ENCODE measurements at places on chromosomes 7 and 10.

DNA sequence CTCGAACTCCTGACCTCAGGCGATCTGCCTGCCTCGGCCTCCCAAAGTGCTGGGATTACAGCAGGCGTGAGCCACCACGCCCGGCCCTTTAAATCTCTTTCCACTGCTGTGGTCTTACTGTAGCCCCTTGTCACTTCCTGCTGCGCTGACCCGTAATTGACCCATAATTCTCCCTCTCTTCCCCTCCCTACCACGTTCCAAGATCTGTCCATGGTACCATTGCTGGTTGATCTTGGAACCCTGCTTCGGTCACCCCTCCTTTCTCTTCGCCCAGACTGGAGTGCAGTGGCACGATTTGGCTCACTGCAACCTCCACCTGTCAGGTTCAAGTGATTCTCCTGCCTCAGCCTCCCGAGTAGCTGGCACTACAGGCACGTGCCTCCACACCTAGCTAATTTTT lies 6.5 kb downstream of the POR start:
- no peak for DNase-seq

DNA sequence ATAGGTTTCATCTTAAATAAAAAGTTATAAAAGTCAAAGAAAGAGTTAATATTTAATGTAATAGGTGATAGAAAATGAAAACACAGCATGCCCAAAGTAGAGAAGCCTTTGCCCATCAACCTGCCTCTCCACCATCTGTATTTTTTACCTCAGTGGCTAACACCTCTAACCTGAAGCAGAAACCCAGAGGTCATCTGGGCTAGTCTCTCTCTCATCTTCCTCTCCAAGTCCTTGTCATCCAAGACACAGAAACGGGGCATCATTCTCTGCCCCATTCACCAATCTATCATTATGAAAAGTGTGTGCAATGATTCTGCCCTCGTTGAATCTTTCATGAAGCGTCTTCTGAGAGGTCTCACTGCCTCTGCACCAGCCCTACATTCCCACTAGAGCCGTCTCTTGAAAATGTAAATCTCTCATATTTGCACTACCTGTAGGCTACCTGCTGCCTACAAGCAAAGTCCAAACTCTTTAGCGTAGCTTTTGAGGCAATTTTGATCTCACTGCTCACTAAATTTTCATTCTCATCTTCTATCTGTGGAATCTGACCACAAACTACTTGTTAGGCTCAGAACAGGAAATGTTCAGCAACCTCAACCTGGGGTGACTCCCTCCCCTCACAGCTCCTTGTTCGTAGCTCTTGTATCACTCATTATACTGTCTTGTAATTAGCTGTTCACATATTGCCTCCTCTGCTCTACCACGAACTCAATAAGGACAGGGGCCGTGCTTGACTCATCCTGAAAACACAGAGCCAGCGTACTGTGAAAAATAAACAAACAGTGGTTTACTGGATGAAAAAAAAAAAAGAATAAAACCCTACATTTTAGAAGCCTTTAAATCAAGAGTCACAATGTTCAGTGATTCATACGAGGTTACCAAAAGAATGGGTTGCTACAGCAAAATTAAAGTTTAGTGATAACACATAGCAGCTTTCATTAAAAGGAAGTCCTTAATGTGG lies 83.1 kb downstream of the CTNNA3 start:
- no peak for DNase-seq

- DNase-seq: no peak
Observed at GRCh38 chr7:79462390-79462789, 8.9 kb upstream of the MAGI2 start.

- DNase-seq: no peak
Observed at GRCh38 chr7:73517241-73517995, 4.7 kb downstream of the BAZ1B start.

- DNase-seq: no peak
Observed at GRCh38 chr7:144812379-144813283, 23.2 kb downstream of the TPK1 start.

DNA sequence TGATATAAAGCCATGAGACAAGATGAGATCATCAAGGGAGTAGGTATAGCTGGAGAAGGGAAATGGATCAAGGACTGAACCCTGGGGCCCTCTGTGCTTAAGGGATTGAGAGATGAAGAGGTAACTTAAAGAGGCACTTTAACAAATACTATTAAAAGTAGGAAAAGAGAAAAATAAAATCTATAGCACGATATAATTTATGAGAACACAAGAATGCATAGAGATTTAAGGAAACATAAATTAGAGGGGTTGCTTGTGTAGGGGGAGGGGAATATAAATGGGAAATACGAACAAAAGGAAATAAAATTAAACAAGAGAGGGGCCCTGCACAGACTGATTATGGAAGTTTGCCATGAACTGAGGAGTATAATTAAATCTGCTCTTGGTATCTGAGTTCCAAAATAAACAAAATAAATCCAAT lies 15.6 kb upstream of the LRRC17 start:
- DNase-seq: no peak

DNA sequence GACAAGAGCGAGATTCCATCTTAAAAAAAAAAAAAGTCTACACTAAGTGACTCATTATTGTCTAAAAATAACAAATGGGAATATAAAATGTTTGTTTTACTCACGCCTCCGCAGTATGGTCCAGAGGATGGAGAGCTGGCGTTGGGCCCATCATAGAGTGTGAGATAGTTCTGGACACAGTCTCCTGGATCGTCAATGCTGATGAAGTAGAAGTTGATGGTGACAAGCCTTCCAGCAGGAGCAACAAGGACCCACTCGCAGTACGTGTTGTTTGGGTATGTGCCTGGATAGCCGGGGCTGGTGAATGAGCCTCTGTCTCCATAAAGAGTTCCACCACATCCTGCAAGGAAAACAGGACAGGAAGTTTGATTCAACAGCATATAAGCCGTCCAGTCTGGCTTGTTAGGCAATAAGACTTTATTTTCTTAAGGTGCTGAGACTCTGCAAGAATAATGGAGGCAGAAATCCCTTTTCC lies 11.5 kb upstream of the RSU1 start:
- DNase-seq: no peak

DNA sequence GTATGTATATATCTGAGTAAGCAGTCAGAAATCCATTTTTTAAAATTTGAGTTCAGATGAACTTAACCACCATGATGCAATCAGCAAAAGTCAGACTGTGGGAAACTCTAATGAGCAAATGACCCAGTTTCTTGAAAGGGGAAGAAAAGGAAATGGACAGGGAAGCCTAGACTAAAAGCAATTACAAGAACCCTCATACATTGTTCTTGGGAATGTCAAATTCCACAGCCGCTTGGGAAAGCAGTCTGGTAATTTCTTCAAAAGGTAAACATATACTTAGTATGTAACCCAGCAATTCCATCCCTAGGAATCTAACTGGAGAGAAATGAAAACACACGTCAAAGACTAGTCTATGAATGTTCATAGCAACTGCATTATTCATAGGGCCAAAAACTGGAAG lies 16.4 kb upstream of the FOXK1 start:
- DNase-seq: no peak

DNA sequence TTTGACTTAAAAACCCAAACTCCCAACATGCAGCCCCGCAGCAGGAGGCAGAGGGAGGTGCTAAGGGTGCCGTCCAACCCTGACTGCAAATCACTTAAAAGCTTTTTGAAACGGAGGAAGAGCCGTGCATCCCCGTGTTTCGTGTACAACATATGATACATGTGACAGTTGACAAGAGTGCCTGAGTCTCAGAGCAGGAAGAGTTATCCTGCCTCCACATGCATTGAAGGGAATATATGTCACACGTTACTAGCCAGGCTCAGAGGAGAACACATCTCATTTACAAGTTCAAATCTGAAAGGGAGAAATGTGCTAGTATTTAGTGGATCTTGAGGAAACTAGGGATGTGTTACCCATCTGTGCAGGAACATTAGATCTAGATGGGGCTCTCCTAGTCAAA lies 69.9 kb downstream of the SDK1 start:
- DNase-seq: no peak

DNA sequence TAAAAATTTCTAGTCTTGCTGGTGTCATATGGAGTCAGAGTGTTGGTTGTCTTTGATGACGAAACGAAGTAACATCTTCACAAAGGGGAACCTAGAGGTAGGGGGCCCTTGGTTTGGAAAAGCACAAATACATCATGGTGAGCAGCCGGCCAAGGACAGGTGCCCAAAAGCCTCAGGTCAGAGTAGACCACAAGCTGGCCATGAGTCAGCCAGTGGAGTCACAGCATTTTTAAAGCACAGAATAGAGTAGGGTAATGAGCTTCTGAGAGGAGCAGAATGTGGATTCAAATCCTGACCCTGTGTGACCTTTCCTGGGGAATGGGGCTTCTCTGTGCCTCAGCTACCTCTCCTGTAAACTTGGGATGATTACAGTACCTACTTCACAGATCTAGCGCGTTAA lies 5.3 kb downstream of the CAMK2B start:
- DNase-seq: no peak

GRCh38 chr10:69405221-69405620 lies 11.5 kb downstream of the TACR2 start:
- no peak for DNase-seq

DNA sequence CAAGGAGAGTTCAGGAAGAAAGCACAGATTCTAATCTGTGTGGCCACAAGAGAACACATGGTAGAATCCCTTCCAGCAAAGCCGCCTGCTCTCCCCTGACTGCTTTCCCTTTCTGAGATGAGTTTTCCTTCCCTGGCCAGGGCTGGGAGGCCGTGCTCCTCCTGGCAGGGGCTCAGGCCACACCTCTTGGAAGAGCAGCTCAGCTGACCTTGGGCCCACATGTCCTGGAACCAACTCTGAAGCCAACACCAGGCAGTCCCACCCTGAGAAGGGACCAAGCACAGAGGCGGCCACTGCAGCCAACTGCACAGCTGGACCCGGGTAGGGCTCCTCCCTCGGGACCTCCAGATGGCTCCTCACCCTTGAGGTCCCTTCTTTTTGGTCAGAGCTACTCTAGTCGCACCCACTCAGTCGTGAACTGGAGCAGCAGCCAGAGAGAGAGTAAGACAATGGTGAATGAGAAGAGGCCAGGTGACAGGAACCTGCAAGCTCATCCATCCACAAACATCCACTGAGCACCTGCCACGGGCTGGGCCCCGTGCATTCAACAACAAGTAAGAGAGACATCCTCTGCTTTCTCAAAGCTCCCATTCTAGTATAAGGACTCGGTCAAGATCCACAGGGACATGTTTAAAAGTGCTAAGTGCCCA lies 40.3 kb downstream of the FAM53B start:
- peak; percentile 94 for DNase-seq

- no peak for DNase-seq
Observed at GRCh38 chr7:157176771-157177170, 38.0 kb downstream of the UBE3C start.

DNA sequence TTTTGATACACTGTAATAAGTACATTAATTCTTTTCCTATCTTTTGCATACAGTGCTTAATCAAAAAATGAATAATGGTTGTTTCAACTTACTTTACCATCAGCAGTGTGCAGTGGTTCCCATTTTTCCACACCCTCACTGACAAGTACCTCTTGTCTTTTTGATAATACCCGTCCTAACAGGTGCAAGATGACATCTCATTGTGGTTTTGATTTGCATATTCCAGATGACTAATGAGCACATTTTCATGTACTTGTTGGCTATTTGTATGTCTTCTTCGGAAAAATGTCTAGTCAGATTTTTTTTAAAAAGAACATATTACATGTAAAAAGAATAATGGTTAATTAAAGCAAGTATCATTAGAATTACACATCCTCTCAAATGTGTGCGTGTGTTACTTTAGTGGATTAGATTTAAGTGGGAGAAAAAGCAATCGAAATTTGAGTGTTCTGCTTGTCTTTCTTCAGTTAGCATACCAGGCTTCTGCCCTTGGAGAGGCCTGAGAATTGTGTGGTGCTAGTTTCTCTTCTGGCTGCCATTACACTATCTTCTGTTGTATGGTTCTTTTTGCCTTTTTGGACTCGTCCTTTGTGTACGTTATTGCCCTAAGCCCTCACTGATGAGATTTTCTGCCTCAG lies 291.2 kb downstream of the AUTS2 start:
- DNase-seq: no peak

- no peak for DNase-seq
Observed at GRCh38 chr10:95909561-95909960, 1.8 kb downstream of the CC2D2B start.

DNA sequence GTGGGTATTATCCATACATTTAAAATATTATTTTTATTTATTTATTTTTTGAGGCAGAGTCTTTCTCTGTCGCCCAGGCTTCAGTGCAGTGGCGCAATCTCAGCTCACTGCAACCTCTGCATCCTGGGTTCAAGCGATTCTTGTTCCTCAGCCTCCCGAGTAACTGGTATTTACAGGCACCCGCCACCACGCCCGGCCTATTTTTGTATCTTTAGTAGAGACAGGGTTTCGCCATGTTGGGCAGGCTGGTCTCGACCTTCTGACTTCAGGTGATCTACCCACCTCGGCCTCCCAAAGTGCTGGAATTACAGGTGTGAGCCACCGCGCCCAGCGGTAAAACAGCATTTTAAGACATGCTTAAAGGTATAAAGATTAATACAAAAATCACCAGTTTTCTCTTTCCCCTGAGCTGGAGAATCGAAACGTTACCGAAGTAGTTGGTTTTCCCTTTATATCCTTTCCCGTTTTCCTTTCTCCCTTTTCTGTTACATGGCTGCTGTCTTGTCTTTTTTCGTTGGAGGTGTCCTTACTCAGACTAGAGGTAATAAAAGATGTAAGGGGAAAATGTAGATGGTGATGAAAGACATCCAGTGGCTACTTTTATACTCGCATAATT lies 1.7 kb downstream of the ARL5B start:
- no peak for DNase-seq

- no peak for DNase-seq
Observed at GRCh38 chr10:71086439-71087080, 125.8 kb upstream of the UNC5B start.

DNA sequence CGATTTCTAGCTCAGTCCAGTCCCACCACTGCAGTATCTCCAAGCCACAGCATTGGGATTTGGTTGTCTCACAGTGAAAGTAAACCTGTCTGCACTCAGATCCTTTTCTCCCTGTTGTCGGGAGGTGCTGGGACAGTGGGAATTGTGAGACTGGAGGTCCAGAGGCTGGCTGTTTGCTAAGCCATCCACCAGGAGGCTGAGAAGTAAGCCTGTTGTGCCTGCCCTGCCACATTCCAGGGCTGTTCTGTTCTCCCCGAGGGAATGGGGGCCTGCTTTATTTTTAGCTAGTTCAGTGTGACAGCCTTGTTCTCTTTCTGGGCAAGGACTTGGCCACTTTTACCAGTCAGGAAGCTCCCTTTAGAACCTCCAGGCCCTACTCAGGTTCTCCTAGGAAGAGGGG lies 54.9 kb downstream of the HK1 start:
- DNase-seq: no peak

GRCh38 chr7:128959296-128959695 lies 21.6 kb downstream of the IRF5 start:
- no peak for DNase-seq

DNA sequence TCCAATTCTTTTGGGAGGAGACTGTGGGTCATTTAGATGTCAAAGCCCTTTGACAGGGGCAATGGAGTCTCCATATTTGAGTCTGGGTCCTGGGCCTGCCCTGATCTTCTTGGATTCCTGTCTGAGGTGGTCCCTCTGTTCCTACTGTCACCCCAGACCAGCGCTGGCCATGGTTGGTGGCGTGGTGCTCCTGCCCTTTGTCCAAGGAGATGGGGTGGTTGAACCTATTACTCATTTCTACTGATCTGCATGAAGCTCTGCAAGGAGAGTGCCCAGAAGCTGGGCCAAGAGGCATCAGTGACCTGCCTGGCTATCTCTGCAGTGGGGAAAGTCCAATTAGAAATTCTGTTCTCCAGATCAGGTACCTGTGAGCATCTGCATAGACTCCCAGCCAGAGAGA lies 355.6 kb upstream of the NUPR2 start:
- DNase-seq: no peak
